Esophagus muscularis mucosa (tissue), 4 donors: ENCODE measurements at places on chromosomes 13 and 19.

DNA sequence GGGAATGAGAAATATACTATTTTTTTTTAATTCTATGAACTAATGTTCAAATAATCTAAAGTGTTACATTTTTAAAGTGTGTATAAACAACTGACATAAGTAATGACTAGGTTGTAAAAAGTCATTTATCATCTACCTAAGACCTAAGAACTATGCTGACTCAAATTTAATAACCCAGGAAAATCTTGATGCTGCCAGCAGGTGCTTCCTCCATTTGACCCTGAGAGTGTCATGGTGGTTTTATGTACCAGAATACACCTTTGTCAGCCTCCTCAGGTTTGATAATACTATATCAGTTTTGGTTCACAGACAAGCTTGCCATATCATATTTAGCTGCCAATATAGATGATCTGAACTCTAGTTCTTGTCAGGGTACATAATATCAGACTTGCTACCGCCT is 1151.2 kb downstream of the PCDH17 start:
- no peak for DNase-seq

GRCh38 chr19:17232258-17232657 is 6.2 kb downstream of the OCEL1 start:
- DNase-seq: no peak

DNA sequence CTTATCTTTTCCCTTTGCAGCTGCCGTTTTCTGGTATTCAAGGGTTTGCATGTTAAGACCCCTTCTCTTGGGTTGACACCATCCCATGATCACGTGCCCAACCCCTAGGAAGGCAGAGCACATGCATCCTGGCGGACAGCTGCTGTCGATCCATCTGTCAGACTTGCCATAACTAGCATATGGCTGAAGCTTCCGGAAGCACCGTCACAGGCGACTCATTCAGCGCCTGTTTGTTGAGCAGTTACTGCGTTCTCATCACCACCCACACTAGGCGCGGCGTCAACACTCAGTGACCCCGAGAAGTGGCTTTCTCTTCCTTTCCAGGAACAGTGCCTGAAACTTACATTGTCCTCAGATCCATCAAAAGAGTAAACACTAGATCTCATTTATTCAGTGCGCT is 93.6 kb downstream of the SOX1 start:
- DNase-seq: no peak

GRCh38 chr19:10763828-10764339 is 46.0 kb downstream of the DNM2 start:
- no peak for DNase-seq

- no peak for DNase-seq
Measured at GRCh38 chr13:95438297-95438696, 114.2 kb upstream of the CLDN10 start.
